ENCODE measurements at places on chromosomes 7 and 10. TPM values are rescaled to one million over a fixed set of nuclear protein-coding genes. Genes with fewer than 3 reads are reported as not detected.

Gene ZNF117
- 3.1 TPM for total RNA-seq

Gene COMTD1
- 13.9 TPM for total RNA-seq

DNA sequence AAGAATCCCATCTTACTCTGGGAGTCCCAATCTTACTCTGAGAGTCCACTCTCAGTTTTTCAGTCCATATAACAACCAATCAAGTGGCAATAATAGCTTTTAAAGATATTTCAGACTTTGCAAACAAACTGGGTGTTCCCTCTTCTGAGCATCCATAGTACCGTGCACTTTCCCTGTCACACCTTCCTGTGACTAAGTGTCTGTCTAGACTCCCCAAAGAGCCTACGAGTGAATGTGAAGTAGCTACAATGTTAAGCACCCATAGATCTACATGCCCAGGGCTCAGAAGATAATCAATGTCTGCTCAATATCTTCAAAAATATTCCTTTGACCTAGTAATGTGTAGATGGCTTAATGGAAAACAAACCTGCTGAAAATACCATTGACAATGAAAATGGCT, 95.6 kb upstream of the ASAH2 start:
- DNase-seq = no peak

GRCh38 chr7:33754933-33755928, 150.1 kb upstream of the BMPER start:
- peak; percentile 32 for DNase-seq

DNA sequence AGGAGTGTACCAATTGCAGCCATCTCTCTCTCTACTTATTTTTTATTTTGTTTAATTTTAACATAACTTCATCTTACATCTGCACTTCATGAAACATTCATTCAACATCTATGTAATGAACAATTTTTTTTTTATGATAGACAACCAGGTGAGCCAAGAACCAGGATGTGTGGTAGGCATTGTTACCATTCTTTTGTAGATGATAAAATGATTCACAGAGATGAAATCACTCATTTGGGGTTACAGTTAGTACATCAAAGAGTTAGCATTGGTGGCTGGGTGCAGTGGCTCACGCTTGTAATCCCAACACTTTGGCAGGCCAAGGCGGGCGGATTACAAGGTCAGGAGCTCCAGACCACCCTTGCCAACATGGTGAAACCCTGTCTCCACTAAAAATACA, 127.8 kb downstream of the HDAC9 start:
- DNase-seq = no peak

DNA sequence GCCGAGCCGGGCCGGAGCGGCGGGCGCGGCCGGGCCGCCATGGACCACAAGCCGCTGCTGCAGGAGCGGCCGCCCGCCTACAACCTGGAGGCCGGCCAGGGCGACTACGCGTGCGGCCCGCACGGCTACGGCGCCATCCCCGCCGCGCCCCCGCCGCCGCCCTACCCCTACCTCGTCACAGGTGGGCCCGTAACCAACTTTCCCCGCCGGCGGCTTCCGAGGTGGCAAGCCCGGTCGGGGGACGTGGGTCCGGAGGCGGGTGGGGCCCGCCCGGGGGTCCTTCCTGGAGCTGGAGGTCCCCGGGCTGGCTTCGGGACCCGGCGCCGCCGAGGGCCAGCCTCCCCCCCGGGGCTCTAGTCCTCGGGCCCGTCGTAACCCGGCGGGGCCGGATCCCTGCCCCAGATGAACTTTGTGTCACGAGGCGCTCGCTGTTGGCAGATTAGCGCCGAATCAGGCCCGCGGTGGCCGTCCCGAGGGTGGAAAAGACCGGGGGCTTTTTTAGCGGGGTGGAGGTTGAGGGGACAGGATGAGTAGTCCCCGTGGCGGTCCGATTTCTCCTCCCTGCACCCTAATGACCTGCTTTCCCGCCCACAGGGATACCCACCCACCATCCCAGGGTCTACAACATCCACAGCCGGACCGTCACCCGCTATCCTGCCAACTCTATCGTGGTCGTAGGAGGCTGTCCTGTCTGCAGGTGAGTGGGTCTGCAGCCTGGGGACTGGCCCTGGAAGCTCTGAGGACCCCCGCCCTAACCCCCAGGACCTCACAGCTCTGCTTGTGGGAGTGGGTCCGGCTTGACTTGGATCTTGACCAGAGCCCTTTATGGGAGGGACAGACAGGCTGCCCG, 496 bp downstream of the BRI3 start:
- DNase-seq = peak; percentile 23

- DNase-seq = no peak
These were observed 20.9 kb upstream of the PPIA start for GRCh38 chr7:44775383-44776107.

- DNase-seq = no peak
These were observed 160.4 kb upstream of the NPVF start for GRCh38 chr7:25388681-25389080.
